ENCODE measurements at places on chromosomes 5 and 9. TPM values are rescaled to one million over a fixed set of nuclear protein-coding genes. Genes with fewer than 3 reads are reported as not detected.

GRCh38 chr5:167877114-167877722 is 414.2 kb upstream of the WWC1 start:
- no peak for DNase-seq

GRCh38 chr9:123685489-123686083 is 244.3 kb downstream of the DENND1A start:
- DNase-seq = no peak

- no peak for DNase-seq
These were observed 75.7 kb upstream of the LARP1 start for GRCh38 chr5:154679501-154679900.

GRCh38 chr5:180604271-180604670 is 13.0 kb upstream of the SCGB3A1 start:
- no peak for DNase-seq

DNA sequence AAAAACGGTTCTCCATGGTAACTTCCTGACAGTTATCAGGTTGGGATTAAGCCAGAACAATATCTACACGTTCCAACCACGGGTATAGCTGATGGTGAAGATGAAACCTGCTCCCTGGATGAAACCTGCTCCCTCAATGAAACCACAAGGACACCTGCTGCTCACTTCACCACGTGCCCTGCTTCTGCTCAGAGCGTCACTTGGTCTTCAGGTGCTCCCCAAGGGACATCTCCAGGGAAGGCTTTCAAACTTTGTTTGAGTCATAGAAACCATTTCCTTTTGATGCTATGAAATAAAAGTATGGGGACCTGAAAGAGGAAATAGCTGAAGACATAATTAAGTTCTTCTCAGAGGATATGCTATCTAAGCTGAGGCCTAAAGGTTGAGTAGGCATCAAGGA is 242.4 kb downstream of the MED10 start:
- no peak for DNase-seq

DNA sequence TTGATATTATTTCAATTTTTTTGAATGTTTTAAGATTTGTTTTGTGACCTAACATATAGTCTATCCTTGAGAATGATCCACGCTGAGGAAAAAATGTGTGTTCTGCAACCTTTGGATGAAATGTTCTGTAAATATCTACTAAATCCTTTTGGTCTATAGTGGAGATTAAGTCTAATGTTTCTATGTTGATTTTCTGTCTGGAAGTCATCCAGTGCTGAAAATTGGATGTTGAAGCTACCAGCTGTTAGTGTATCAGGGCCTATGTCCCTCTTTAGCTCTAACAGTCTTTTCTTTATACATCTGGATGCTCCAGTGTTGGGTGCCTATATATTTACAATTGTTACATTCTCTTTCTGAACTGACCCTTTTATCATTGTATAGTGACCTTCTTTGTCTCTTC is 422.3 kb downstream of the TMEM232 start:
- DNase-seq = no peak

- no peak for DNase-seq
These were observed 26.6 kb downstream of the NEK6 start for GRCh38 chr9:124284237-124284831.

GRCh38 chr9:119487118-119487827 is 118.0 kb upstream of the BRINP1 start:
- DNase-seq = no peak

DNA sequence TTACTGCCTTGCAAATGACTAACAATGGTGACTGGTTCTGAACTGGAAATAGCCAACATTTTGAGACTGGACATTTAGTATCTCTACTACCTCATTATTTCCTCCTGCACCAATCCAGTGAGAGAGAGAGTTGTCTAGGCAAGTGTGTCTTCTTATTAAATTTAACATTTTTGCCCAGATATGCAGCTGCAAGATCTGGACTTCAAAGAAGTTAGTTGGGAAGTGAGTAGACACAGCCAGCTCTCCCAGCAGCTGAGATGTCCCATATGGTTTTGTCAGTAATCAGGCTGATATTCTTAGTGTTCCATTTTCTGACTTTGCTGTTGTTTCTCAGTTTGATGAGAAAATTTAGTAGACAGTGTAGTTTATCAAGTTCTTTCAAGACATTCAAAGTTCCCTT is 1778.8 kb upstream of the CDH6 start:
- no peak for DNase-seq

Gene GZMA
- not detected for total RNA-seq

DNA sequence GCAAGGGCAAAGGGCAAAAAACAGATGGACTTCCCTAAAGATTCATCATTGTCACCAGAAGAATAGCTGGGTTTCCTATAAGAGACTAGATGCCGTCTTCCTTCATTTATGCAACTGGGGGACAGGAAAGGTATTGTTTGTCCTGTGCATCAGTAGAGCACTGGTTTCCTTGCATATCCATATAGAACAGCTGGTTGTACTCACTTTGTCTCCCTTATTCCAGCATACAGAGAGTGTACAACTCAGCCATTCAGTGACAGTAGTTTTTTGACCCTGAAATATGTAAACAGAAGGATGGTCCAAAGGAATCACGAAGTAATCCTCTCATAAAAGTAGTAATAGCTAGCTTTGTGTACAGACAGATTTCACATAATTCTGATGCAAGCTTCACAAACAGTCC is 22.5 kb upstream of the MAST4 start:
- no peak for DNase-seq

DNA sequence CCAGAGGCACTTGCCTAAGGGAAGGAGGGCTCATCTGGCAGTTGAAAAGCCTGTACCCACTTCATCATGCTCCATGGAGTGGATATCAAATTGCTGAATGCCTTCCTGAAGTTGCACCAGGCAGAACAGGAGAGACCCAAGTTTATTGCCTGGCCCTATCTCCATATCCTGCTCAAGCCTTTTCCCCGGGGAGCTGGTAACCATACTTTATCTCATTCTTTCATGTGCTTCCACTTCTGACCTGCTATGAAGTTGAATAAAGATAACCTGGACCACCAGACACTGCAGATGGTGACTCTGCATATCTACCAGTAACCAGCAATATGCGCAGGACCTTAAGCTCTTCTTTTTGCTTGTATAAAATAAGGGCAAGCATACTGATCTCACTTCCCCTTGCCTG is 1397.5 kb upstream of the CDH6 start:
- DNase-seq = no peak

GRCh38 chr5:155017610-155018009 is 4.1 kb downstream of the KIF4B start:
- DNase-seq = no peak

- DNase-seq = no peak
These were observed 209.7 kb downstream of the GADD45G start for GRCh38 chr9:89814340-89815040.

Gene TMEM252
- not detected for total RNA-seq

Gene LCN12
- not detected for total RNA-seq

DNA sequence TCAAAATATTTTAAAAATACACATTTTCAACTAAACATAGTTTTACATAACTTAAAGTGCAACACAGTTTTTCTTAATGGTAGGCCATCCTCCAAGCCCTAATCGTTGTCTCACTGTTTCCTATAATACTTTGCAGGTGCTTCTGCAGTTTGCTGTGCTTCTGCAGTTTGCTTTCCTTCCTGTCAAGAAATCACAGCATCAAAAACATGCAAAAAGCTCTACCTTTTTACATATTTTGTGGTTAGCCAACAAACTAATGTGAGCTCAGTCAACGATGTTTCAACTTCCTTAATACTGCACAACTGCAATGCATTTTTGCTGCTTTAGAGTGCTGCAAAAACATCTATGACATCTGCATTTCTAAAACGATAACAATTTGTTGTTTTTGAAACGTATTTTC is 25.2 kb downstream of the EMB start:
- no peak for DNase-seq

Gene FOXD4
- total RNA-seq = not detected

Gene MFAP3
- 28.1 TPM for total RNA-seq

Gene TNC
- 178 TPM for total RNA-seq

- DNase-seq = no peak
These were observed 51.5 kb downstream of the MTMR12 start for GRCh38 chr5:32261198-32261597.

GRCh38 chr9:7606591-7606990 is 193.0 kb downstream of the DMAC1 start:
- DNase-seq = no peak

Gene CA9
- total RNA-seq = 3.4 TPM

- DNase-seq = no peak
These were observed 125.9 kb downstream of the CEP120 start for GRCh38 chr5:123297198-123297831.

DNA sequence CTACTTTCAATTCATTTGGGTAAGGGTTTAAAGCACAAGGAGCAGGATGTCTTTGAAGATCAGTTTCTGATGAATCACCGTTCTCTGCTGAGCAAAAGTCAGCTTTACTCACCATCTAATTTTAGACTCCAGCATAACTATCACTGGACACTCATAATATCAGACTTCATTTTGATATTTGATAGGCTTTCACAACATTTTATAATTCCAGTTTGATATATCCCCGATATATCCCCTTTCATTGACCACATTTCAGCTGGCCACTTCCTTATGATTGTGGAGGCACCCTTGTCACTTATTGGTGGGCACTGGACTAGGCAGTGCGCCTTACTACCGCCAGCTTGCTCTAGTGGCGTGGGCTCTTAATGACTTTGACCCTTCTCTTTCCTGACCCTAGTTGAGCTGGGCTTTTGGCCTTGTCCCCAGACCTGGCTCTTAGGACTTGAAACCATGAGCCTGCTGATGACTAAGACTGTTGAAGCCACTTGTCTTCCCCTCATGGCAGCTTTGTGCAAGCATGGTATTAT is 46.8 kb downstream of the CYSTM1 start:
- peak; percentile 78 for DNase-seq

Gene PKD2L2
- not detected for total RNA-seq

Gene FGFR4
- 1.3 TPM for total RNA-seq

Gene IGIP
- total RNA-seq = 3.4 TPM

GRCh38 chr5:141875022-141875740 is 3.0 kb downstream of the PCDH1 start:
- no peak for DNase-seq

Gene SLC22A4
- total RNA-seq = 2.0 TPM

Gene C9orf153
- total RNA-seq = 0.33 TPM

GRCh38 chr5:37043693-37044092 is 167.1 kb downstream of the NIPBL start:
- DNase-seq = no peak

DNA sequence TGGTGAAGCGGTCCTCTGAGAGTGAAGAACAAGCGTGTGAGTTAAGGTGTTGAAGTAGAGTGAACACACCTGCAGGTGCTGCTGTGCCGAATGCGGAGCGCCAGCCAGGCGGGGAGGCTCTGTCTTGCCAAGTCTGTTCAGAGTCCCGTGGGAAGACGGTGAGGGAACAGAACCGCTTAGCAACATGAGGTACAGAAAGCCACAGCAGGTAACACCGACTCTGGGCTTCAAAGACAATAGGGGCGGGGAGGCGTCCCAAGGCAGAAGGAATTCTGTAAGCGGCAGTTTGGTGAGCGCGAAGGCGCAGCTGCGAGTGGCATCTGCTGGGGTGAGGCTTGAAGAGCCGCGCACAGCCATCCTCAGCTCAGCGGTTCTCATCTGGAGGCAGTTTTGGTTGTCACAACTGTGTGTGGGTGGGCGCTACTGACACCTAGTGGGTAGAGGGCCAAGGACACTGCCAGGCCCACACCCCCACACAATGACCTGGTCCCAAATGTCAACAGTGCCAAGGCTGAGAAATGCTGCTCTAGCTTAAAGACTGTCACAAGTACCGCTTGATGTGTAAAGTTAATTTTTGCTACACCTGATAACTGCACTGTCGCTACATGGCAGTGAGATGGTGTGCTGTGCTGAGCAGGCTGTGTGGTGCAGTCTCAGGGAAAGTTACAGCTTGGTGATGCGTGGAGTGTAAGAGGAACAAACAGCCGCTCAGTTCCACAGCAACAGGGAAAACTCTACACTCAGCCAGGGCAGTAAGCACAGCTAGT is 67.4 kb upstream of the TBC1D9B start:
- DNase-seq = no peak

DNA sequence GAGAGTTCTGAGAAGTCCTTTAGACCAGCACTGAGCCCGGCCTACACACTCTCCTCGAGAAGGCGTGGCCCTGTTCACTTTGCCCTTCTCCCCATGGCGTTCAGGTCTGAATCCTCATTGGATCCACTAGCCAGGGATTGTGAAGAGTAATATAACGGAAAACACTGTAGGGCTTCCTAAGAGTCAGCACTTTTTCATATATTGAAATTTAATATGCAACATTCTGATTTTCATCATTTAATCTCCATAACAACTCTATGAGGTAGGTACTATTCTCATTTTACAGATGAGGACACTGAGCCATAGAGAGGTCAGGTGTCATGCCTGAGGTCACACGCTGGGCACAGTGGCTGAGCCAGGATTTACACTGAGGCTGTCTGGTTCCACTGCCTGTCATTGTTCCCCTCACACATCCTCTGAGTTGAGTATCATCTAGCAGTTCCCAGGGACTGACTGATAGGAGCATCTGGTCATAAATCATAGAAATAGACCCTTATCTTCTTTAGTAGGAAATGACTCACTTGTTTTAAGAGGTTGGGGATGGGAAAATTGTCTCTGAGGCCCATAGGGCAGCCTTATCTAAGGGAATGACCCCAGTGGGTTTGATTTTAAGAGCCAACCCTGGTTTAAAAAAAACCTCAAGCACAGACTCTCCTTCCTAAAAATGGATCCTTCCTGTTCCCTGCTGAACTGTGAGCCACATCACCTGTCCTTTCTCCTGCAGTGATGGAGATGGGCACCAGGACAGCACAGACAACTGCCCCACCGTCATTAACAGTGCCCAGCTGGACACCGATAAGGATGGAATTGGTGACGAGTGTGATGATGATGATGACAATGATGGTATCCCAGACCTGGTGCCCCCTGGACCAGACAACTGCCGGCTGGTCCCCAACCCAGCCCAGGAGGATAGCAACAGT is 41.2 kb downstream of the THBS4 start:
- no peak for DNase-seq

DNA sequence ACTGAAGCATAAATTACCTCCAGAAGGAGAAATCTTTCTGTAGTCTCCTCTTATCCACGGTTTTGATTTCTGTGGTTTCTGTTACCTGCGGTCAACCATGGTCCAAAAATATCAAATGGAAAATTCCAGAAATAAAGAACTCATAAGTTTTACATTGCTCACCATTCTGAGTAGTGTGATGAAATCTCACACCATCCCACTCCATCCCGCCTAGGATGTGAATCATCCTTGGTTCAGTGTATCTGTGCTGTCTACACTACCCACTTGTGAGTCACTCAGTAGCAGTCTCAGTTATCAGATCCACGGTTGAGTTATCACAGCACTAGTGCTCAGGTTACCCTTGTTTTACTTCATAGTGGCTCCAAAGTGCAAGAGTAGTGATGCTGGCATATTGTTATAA is 371.2 kb downstream of the NFIB start:
- DNase-seq = peak; percentile 99

GRCh38 chr5:160635046-160635445 is 213.4 kb downstream of the PTTG1 start:
- DNase-seq = no peak

- peak; percentile 76 for DNase-seq
These were observed 93.6 kb downstream of the UHRF2 start for GRCh38 chr9:6506571-6506970.

GRCh38 chr5:173998531-173998930 is 9.6 kb downstream of the C5orf47 start:
- no peak for DNase-seq

Gene ECM2
- 2.1 TPM for total RNA-seq

- DNase-seq = peak; percentile 44
These were observed 6.0 kb downstream of the UGCG start for GRCh38 chr9:111902391-111903139.

Gene RALGPS1
- 0.83 TPM for total RNA-seq

GRCh38 chr5:36655161-36655560 is 48.8 kb downstream of the SLC1A3 start:
- DNase-seq = no peak

Gene LRRC19
- total RNA-seq = not detected
